ENCODE measurements at places on chromosomes 6 and 20.

DNA sequence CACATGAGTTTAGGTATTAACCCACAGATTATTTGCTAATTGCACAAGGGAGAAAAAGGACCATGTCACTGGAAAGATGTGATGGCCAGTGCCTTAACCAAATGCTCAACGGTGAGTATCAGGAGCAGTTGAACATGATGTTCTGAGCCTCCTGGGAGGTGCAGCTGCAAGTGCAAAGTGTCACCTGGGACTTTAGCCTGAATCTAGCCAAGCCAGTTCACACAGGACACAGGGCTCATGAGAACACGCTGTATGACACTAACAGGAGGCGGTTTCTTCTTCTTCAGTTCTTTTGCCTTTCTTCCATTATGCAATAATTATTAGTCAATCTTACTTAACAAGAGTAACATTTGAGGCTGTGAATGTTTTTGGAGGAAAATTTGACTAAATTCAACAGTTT is 225.3 kb downstream of the THBS2 start:
- DNase-seq = no peak

GRCh38 chr6:51349857-51350256 is 531.2 kb downstream of the TFAP2B start:
- DNase-seq = no peak

DNA sequence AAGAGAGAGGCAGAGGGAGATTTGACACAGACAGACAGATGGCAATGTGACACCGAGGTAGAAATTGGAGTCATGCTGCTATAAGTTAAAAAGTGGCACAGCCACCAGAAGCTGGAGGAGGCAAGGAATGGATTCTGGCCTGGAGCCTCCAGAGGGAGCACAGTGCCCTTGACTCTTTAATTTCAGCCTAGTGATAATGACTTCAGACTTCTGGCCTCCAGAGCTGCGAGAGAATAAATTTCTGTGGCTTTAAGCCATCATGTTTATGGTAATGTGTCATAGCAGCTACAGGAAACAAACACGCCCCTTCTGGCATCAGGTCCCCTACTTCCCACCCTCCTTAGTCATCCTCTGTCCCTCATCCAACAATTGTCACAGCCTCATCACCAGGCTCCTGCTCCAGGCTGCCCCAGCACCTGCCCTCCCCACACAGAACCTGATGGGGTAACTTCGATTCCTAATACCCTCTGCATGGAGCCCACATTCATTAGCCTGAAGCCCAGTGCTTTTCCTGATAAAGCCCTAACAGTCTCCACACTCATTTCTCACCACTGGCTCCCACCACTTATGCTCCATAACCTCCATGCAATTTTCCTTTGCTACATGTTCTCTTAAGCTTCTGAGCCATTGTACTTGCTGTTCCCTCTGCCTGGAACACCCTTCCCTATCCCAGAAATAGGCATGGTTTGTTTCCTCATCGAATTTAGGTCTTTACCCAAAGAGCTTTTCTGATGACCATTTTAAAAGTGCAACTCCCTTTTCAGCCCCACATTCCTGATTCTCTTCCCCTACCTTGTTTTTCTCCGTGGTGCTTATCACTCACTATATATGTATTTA is 69.7 kb upstream of the TOX2 start:
- no peak for DNase-seq

DNA sequence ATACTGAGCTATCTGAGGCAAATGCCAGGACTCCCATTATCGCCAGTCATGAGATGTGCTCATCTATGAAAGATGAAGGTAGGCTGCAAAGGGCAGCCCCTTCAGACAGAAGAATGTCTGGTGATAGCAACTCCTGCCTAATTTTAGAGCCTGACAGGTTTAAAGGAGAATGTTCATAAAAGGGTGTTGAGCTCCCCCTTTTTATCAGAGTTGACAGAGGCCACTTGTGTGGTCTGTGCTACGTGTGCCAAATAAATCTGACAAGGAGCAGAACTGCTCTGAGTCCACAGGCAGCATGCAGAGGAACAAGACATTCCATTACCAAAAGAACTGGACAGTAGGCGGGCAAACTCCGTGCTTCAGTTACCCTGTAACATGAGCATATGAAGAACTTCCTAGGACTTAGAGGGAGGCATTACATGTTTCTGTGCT is 101.8 kb downstream of the PREP start:
- DNase-seq = no peak

DNA sequence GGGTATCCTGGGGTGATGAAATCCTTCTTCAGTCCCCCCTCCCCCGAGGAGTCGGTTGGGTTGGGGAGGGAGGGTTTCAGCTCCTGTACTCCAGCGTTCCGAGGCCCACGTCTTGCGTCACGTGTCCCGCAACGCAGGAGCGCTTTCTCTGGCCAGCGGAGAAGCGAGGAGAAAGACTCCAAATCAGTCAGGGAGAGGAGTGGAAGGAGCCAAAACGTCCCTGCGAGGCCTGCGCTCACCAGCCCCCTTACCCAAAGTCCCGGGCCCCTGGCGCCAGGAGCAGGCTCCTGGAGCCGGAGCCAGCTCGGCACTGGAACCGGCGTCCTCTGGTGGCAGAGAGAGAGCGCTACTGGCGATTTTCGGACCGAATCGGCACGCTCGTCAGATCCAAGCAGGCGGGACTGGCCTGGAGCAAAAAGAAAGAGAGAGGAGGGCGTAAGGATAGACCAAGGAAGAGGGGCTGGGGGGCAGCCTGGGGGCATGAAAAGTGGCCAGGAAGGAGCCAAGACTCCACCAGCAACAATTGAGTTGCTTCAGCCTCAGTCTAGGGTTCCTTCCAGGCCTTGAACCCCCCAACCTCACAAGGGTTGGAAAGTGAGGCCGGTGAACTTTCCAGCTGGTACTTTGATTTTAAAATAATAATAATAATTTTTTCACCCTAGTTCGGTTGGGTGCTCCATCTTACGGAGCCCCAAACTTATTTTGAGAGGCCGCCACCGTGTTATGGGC is at the start of gene GNAS:
Gene GNAS (plus strand): TSS at position 174 of the 729 bp plus-strand sequence.
- DNase-seq = no peak

DNA sequence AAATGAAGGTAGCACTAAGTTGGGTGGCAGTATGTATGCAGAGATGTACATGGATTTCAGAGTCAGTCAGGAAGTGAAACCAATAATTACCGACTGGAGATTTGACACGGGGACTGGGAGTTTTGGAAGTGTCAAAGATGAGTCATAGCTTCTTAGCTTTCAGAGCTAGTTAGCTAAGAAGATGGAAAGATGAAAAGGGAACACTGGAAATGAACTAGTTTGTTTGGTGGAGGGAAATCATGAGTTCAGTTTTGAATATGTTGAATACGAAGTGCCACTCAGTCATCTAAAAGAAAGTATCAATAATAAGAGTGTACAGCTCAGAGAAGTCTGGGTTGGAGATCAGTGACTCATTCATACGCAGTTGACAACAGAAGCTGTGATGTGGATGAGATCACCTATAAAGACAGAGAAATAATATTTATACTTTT is 7.5 kb downstream of the ESF1 start:
- DNase-seq = no peak

DNA sequence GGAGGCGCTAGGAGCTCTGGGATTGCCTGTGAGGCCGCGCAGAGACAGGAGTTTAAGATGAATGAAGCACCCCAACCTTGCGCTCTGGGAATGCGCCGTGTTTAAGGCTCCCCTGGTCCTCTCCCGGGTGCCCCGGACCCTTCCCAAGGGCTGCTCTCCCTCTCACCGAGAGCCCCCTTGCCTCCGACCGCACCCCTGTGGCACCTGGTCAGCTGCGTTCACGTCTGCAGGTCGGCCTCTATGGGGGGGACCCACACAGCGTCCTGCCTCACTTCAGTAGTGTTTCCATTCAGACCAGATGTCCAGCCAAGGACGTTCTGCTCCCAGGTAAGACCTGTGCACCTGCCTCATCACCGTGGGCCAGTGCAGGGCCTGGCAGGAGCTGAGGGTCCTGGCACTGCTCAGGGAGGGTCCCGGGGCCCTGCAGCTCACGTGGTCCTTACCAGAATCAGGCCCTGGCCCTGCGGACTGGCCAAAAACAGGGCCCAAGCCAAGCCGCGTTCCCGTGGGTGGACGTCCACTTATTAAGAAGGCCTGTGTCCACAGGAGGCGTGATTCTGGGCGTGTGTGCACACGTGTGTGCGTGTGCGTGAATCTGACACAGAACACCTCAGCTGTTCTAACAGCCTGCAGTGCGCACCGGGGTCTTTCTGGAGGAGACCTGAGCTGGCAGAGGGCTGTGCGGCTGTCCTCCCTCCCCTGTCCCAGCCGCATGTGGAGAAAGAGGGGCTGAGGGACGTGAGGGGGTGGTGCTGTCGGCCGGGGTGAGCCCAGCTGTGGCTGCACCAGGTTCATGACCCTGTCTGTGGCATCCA is 79.9 kb upstream of the BHLHE23 start:
- no peak for DNase-seq

DNA sequence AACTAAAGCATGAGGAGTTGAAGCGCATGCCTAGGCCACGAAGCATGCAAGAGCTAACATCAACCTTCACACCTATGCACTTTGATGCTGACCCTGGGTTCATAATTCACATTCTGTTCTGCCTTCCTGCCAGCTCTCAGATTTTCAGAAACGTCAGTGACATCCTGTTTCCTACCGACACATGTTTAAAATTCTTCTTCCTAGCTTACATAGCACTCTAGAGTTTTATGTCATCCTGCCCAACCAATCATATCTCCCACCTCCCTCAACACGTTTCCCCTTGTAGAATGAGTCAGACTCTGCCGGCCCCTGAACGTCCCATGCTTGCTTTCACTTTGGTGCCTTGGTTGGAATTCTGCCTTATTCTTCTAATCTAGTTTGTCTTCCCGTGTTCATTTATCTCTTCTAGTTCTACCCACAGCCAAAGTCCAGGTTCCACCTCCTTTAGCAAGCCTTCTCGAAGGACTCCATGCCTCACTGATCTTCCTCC is 97.2 kb upstream of the MAP7 start:
- no peak for DNase-seq

GRCh38 chr20:57332105-57333089 is 2.8 kb downstream of the SPO11 start:
- no peak for DNase-seq

DNA sequence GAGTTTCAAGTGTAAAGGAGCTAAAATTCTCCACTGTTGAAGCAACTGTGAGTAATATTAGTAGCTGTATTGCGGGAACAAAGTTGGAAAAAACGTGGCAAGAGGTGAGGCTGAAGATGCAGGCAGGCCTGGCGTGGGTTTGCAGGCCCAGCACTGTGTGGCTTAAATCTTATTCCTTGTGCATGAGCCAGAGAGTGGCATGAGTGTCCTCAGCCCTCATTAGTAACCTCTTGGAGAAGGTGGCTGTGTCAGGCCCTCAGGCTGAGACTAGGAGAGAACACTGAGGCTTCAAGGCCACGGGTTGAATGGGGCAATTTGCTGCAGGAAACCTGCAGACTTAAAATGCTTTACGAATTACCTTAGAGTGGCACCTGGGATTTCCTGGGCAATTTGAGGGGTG is 372.7 kb upstream of the CITED2 start:
- DNase-seq = no peak

DNA sequence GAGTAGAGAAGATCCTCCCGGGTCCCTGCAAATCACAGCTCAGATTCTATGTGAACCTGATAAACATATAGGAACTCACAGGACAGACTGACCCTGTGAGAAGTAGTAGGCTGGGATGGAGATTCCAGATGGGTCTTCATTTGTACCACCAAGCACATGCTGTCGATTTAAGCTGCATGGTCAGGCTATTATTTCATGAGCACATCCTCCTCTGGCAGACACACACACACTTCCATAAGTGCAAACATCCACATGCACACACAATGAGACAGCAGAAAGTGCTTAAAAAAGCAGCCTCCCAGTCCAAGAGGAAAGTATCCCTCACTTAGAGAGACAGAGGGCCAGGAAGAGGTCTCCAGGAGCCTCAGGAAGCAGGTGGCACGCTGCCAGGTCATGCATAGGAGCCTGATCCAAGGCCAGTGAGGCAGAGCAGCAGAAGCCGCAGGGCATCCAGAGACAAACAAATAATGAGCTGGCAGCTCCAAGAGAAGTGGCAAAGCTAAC is 131.8 kb downstream of the UNC5CL start:
- DNase-seq = no peak
